Neural crest cell (in vitro differentiated cells): ENCODE measurements at places on chromosomes 5 and 9. TPM values are rescaled to one million over a fixed set of nuclear protein-coding genes. Genes with fewer than 3 reads are reported as not detected.

Gene CATSPER3
- total RNA-seq = 0.36 and 0.54 TPM in 2 replicates

Gene LHX2
- 0.19 TPM in 1 of 2 replicates, not detected in the other for total RNA-seq

GRCh38 chr9:108224716-108225115 lies 631.1 kb downstream of the ACTL7B start:
- DNase-seq = no peak

DNA sequence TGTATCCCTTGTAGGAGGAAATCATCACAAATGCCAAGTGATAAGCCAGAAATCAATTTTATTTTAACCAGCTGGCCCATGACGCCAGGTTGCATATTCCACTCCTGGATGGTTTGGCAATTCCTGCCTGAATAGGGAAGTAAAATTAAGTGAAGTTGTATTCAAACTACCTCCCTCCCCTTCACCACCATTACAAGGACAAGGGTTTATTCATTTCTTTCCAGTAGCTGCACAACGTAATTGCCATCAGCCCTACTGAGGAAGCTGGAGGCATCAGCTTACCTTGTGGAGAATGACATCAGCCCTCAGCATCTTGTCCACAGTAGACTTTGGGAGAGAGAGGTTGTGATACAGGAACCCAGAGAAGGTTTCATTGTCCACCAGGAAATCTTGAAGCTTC lies 66.6 kb downstream of the ABCA1 start:
- DNase-seq = no peak

DNA sequence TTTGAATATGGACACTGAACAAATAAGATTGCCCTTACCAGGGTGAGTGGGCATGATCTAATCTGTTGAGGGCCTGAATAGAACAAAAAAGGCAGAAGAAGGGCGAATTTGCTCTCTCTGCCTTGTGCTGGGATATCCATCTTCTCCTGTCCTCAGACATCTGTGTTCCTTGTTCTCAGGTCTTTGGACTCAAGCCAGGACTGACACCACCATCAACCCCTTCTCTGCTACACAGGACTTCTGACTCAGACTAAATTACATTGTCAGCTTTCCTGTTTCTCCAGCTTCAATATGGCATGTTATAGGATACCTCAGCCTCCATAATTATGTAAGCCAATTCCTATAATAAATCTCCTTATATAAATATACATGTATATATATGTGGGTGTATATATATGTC lies 40.8 kb upstream of the SLCO6A1 start:
- DNase-seq = no peak

DNA sequence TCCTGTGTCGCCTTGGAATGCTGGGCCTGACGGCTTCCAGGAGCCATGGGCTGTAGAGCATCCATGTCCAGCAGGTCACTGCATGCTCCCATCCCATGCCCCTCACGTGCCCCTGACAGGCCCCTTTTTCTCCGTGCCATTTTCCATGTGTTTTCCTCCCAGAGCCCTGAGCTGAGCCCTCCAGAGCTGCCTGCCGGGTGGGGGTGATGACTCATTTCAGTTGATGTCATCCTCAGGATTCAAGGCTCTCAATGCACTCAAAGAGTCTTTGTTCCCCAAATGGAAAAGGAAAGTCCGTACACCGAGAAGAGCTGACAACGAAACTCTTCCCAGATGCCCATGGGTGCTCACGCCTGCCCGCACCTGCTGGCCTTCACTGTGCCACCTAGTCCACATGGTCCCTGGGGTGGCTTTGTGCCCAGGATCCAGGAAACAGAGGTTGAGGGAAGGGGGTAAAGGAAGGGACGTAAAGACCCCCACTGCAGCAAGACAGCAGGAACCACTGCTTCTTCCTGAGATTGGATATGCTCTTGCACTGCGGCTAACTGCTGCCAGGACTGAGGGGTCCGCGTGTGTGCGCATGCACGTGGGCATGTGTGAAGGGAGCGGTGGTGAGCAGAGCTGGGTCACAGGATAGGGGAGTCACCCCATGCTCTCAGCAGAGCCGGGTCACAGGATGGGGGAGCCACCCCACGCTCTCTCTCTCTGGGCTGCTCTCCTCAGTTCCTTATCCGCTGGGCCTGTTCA lies 27.6 kb downstream of the COL15A1 start:
- peak; percentile 34 for DNase-seq

DNA sequence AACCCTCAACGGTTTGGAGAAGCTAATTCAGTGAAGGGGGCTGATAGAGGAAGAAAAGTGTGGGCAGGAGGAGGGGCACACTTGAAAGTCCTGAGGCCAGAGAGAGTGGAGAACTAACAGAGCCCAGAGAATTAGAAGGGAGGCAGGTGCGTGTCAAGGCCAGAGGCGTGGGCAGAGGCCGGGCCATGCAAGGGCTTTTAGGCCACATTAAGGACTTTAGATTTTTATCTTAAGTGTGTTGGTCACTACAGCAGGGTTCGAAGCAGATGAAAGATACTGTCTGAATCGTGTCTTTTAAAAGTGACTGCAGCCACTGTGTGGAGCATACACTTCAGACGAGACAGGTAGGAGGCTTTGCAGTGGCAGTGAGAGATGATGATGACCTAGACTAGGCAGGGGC lies 6.7 kb downstream of the ADRA1B start:
- no peak for DNase-seq

DNA sequence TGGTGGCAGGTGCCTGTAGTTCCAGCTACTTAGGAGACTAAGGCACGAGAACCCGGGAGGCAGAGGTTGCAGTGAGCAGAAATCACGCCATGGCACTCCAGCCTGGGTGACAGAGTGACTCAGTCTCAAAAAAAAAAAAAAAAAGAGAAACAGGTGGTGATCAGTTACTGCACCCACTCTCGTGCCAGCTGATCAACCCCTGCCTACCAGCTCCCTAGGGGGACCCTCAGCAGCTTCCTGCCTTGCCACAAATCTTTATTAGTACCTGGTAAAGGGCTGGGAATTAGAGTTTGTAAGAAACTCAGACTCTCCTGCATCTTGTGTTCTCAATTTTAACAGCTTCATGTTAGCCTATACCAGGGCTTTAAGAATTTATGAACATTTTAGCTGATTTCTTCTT lies 914.9 kb downstream of the EFNA5 start:
- no peak for DNase-seq

DNA sequence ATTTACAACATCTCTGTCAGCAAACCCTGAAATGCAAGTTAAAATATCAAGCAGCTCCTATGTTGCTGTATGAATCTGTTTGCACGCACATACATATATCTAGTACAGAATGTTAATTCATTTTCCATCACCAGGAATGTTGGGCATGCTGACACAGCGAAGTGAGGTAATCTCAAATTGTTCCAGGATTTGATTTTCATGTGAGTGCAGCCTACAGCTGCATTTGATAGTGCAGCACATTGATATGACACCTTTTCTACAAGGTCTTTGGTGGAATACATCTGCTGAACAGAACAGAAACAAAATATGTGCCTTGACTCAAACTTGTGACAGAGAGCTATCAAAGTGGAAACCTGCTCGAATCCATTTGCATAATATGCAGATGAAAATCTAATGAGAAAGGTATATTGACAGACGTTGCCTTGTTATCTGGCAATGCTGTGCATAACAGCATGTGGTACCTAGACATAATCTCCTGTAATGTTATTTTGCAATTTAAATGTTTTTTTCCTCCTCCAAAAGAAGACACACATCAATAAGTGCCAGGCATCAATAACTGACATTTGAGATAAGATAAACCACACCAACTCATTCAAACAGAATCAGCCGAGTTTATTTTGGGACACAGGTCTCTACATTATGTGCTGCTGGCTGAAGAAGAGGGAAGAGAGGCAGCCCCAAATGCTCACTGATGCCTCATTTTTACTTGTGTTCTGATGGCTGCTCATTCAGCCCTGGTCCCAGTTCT lies 512.2 kb downstream of the ZNF608 start:
- DNase-seq = no peak

DNA sequence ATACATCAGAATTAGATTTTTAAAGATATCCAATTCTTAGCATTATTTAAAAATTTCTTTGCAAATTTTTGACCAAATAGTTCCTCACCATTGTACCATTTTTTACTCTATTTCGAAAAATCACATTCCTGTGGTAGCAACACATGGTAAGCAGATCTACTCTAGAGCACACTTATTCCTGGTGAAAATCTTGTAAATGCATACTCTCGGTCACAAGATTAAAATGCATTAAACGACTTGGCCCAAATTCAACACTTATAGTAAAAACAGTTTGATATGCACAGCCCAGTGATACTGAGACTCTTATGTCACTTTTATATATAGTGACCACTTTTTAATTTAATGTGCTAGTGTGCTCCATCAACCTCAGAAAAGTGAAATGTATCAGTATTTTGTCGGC lies 208.8 kb upstream of the TARS1 start:
- DNase-seq = no peak

GRCh38 chr5:135718151-135718550 lies 116.3 kb upstream of the SLC25A48 start:
- DNase-seq = no peak

DNA sequence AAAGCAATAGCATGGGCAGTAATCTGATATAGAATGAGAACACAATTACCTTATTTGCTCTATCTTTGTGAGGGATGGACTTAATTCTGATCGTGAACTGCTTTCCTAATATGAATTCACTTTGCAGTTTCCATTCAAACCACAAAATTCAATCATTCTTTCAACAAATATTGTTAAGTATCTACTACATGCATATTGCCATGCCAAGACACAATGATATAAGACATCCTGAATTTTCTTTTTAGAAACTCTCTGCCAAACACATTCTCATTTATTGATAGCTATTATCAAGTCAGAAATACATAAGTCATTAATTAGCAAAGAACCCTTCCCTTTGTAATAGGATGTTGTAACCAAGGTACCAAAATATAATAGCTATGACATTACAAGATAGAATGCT lies 121.6 kb upstream of the TARS1 start:
- DNase-seq = no peak

DNA sequence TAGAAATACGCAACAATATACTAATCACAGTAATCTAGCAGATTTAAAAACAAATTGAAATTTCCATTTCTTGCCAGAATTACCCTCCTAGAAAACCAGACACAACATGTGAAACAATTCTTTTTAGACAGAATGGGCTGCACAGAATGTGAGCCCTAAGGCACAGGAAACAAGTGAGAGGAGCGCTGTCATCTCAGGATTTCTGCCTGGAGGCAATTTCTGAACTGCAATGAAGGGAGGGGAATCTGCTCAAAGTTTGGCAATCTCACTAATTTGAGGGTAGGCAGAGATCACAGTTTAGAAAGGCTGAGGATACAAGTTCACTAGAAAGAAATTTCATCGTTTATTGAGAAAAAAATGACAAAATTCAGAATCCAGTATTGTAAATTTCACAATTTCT lies 70.3 kb downstream of the INIP start:
- DNase-seq = no peak

DNA sequence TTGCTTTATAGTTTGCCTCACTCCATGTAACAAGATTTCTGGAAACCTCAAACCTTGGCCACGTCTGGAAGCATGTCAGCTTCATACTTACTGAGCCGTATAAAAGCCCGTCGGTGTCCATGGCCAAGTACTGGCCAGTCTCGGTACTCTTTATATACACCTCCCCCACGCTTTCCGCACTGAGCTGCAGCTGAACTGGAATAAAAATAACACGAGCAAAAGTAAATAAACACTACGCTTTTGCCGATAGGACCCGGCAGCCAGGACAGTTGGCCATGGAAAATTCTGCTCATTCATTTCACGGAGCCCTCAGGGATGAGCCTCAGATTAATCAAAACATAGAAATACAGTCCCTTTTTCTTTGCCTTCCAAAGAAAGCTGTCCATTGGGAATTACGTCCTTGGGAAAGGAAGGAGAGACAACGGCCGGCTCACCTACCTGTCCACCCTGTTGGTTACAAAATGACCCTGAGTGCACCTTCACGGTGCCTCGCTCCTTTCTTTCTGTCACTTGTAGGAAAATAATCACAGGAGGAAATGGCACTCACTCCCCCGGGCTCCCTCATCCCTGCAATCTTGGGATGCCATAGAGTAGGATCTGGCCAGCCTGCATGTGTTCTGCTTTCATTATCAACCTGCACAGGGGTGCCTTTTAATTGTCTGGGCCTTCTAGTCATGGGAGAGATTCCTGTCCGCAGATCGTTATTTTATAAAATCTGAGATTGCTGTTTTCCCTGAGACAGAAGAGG lies 85.1 kb downstream of the FGF1 start:
- no peak for DNase-seq
